ENCODE measurements at places on chromosomes 4 and X.

DNA sequence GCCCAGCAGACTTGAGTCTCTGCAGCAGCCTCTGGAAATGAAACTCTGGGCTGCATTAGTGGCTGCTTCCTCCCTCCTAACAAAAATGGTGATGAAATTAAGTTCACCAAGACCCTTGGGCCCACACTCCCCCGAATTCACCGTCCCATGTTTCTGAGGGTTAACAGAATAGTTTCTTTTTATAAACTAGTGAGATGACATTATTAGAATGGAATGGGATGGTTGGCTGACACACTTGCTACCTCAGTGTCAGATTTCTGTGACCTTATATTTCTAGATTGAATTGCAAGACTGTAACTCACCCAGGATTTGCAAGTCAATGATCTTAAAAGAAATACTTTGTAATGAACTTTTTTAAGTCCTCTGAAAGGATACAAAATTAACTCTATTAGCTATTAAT is 127.1 kb downstream of the SHROOM3 start:
- no peak for DNase-seq

DNA sequence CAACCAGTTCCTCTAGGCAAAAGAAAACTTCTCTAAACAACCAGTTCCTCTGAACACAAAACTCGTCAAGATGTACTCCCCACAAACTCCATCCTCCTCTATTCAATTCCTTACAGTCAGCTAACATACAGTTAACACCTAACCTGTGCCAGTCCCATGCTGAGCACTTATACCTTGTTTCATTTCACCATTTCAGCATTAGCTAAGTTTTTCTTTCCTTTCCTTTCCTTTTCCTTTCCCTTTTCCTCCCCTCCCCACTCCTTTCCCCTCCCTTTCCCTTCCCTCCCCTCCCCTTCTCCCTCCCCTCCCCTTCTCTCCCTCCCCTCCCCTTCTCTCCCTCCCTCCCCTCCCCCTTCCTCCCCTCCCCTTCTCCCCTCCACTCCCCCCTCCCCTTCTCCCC is 13.1 kb downstream of the HERC6 start:
- DNase-seq: no peak

- DNase-seq: no peak
Measured at GRCh38 chr4:27720010-27720766, 859.5 kb downstream of the STIM2 start.

DNA sequence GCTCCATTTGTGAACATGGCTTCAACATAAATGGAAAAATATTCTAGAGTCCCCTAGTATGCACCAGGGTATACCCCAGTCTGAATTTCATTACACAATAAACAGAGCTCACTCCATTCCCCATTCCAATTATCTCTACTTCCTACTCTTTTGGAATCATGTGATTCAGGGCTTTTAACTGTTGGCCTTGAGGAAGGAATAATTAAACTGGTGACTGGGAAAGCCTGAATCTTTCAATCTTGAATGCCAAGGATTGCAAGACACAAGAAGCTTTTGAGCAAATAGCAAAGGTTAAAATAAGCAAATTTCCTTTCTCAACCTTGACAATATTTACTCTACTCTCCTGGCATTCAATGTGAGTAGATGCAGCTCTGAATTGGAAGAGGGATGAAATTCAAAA is 77.5 kb upstream of the INPP4B start:
- DNase-seq: no peak

- DNase-seq: peak; percentile 43
Measured at GRCh38 chr4:107183155-107183774, 147.2 kb upstream of the DKK2 start.

DNA sequence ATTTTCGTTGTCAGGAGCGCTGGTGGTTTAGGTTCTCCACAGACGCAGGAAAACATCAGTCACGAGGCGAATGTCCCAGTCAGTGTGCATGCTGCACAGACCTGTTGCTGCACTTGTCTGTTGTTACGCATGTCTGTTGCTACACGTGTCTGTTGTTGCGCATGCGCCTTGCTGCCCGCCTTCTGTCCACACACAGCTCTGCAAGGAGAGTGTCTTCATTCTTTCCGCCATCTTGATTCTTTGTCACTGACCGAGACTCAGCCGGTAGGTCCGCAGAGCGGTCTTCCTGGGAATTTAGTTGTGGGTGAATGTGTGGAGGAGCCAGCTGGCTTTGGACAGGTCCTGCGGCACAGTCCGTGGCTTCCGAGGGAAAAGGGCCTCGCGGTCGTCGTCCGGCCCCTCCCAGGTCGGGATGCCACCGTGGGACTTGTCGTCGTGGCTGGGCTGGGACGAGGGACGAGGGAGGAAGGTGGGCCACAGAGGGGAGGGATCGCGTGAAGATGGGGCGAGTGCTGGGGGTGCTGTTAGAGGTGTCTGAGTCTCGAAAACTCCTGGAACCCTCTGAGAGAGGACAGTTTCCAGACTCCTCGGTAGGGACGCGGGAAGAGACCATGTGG is at the start of gene PAGE2B:
TSS of gene PAGE2B (plus strand) at position 180 of the 617 bp plus-strand sequence. CDS start 1,012 bp downstream, outside the sequence.
- no peak for DNase-seq
